ENCODE measurements at places on chromosomes 7 and 10.

DNA sequence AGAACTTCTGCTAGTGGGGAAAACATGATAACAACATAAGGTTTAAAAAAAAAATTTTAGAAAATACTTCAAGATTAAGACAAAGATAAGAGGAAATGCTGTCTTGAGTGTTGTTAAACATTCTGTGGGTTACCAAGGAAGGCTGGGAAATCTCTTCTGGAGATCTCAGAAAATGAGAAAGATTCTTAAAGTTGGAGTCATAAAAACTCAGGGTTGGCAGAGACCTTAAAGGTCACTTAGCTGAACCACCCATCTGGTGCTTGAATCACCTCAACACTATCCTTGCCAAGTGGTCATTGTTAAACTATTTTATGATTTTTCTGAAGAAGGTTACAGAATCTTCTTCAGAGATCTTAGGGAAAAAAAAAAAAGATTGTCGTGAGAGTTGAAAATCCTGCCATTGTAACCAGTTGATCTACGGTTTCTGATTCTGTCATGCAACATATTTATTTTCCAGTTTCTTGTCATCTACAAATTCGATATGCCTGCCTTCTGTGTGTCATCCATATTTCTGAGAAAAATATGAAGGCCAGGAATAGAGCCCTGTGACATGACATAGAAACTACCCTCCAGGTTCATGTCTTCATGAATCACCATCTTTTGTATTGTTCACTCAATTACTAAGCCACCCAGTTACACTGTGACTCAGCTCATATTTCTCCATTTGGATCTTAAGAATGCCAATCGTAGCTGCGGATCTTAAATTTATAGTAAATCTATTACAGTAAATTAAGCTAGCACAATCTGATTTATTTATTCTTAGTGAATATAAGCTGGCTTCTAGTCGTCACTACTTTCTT lies 179.2 kb downstream of the ST7 start:
- no peak for DNase-seq

- DNase-seq = no peak
Measured at GRCh38 chr7:11960621-11961020, 128.6 kb upstream of the THSD7A start.

DNA sequence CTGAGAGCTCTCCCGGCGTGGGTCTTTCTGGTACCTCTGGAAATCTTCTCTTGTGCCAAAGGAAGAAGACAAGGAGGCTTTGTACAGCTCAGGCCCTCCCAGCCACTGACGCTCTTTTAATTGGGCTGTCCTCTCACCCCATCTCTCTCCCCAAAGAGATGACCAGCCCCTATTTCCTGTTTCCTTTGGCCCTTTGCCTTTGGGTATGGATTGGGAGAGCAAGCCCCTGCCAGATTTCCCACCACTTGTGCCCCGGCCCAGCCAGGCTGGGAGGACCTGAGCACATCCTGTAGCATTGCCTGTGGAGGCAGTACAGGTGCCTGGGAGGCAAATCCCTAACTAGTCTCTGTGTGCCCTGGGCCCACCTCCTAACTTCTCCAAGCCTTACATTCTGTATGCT lies 5.7 kb upstream of the PLAC9 start:
- no peak for DNase-seq

DNA sequence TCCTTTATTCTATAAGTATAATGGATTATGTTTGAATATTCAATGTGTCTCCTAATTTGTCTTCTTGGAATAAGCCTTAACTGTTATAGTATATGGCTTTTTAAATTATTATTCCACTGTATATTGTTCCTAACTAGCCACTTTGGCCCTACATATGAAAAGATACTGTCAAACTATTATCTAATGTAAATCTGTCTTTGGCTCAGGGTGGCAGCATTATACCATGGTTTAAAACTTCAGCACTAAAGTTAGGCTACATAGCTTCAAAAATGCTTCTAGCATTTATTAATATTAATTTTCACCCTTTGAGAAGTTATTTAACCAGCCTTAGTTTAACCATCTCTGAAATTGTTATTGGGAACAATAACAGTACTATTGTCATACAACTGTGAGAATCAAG lies 543.1 kb upstream of the MBL2 start:
- DNase-seq = no peak

GRCh38 chr10:24759672-24760071 lies 36.0 kb upstream of the ARHGAP21 start:
- no peak for DNase-seq
